ENCODE measurements at places on chromosomes 2 and 18. TPM values are rescaled to one million over a fixed set of nuclear protein-coding genes. Genes with fewer than 3 reads are reported as not detected.

- peaks cover 28% of the 10 kb centered on the region for H3K4me1 ChIP-seq
- H3K4me3 ChIP-seq, result no peak overlapping the region
- peaks cover 35% of the 10 kb centered on the region for H3K27me3 ChIP-seq
Measured at GRCh38 chr18:8707556-8708300, 2.4 kb downstream of the MTCL1 start.

Gene OBSL1
- 0.31 TPM for total RNA-seq

DNA sequence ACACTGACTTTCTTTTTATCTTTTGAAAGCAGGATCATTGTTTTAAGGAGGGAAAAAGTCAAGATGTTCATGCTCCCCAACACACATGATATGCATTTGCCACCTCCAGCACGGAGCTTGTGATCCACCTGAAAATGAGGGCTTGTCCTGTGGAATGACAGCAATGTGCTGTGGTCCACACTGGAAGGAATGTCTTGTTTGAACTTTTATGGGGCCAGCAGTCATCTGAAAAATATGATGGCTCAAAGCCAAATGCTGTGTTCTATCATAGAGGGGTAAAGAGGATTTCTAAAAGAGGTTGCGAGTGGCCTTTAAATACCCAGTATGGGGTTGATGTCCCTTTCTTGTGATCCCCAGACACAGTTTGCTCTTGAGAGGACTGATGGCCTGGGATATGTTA, 226.5 kb upstream of the SPRED2 start:
- H3K27ac ChIP-seq, result no peak overlapping the region
- no peak overlapping the region for H3K4me3 ChIP-seq
- H3K27me3 ChIP-seq, result no peaks in the 10 kb centered on the region
- no peak for DNase-seq
- no peaks in the 10 kb centered on the region for H3K36me3 ChIP-seq
- H3K4me1 ChIP-seq, result no peaks in the 10 kb centered on the region

DNA sequence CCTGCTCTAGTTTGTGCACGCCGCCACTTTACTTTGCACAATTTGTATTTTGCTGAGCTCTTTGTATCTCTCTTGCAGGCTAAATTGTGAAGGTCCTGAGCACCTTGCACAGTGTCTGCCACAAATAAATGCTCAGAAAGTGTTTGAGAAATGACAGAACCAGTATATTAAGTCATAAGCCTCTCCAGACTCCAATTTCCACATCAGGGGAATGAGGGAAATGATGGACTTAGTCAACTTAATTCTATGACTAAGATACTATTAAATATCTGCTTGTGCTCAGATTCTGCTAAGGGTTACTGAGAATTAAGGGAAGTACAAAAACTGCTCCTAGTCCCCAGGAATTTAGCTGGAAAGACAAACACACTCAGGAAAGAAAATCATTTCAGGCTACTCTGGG, 239.1 kb upstream of the SLC14A2 start:
- no peaks in the 10 kb centered on the region for H3K27me3 ChIP-seq
- H3K36me3 ChIP-seq, result no peaks in the 10 kb centered on the region
- H3K4me1 ChIP-seq, result no peaks in the 10 kb centered on the region
- no peak overlapping the region for H3K27ac ChIP-seq
- H3K4me3 ChIP-seq, result no peak overlapping the region
- no peak for DNase-seq

- no peak for DNase-seq
- H3K4me1 ChIP-seq, result no peaks in the 10 kb centered on the region
- no peak overlapping the region for H3K27ac ChIP-seq
- no peaks in the 10 kb centered on the region for H3K27me3 ChIP-seq
Measured at GRCh38 chr2:54755641-54756326, 32.3 kb downstream of the EML6 start.

- H3K27ac ChIP-seq, result no peak overlapping the region
- H3K36me3 ChIP-seq, result no peaks in the 10 kb centered on the region
- H3K27me3 ChIP-seq, result peaks cover 3% of the 10 kb centered on the region
- H3K4me1 ChIP-seq, result peaks cover 7% of the 10 kb centered on the region
- DNase-seq, result no peak
Measured at GRCh38 chr2:37412231-37412630, 67.8 kb downstream of the QPCT start.

Gene LHCGR
- total RNA-seq, result not detected

Gene SH3BP4
- 0.52 TPM for total RNA-seq

Gene HJURP
- total RNA-seq, result 0.25 TPM

- no peaks in the 10 kb centered on the region for H3K4me1 ChIP-seq
- H3K27me3 ChIP-seq, result no peaks in the 10 kb centered on the region
- H3K4me3 ChIP-seq, result no peak overlapping the region
Measured at GRCh38 chr18:31954349-31954748, 11.4 kb upstream of the TRAPPC8 start.

DNA sequence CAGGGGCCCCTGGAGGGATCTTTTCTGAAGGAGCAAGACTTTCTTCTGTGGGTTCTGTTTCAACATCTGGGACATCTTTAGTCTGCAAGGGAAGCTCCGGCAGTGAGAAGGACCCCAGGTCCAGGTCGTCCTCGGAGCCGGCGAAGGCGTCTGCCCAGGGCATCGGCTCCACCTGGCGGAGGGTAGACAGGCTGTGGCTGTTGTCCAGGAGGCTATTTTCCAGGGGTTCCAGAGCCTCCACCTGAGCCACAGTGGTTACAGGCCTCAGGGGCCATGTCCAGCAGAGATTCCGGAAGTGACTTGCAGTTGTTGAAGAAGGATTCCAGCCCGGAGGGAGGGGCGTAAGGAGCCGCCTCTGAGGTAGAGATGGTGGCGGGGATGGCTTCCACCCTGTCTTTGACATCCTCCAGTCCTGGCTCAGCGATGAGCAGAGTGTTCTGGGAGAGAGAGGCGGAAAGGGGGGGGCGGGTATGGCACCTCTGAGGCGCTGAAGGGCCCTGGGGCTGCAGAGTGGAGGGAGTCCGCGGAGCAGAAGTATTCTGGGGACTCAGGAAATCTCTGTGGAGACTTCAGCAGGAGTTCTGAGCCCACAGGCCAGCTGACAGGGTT, 891.3 kb upstream of the LRRTM1 start:
- H3K36me3 ChIP-seq, result no peaks in the 10 kb centered on the region
- no peaks in the 10 kb centered on the region for H3K27me3 ChIP-seq
- no peak for DNase-seq
- H3K27ac ChIP-seq, result no peak overlapping the region
- no peaks in the 10 kb centered on the region for H3K4me1 ChIP-seq

Gene VAMP5
- total RNA-seq, result 17.2 TPM

Gene LYG1
- 0.71 TPM for total RNA-seq

DNA sequence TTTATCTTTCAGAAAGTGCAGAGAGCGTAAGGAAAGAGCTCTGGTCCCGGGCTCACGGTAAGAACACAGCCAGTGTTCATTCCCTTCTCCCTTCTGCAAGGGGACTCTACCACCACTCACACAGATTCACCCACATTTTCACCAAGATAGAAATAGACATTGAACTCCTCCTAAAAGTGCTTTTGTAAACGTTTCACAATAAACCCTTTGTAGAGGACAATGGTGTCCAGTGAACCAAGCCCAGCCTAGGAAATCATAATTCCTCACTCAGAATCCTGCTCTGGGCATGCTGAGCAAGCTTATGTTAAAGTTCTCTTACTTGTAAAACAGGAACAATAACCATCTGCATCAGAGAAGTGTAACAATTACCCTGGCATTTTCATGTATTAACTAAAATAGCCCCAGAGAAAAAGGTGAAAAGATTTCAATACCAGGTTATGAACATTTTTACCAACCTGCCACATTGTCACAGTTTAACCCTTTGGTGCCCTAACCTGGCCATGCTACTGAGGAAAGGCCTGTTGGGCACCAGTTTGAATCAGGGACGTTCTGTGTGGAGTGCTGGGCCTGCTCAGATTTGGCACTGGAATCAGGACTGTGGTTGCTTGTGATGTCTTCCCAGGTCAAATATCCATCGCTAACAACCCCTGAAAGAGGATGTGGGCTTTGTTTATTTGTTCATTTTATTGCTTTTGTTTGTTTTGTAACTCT, 22.5 kb upstream of the NDUFV2 start:
- H3K4me3 ChIP-seq, result no peak overlapping the region
- DNase-seq, result no peak
- peaks cover 23% of the 10 kb centered on the region for H3K4me1 ChIP-seq
- H3K27me3 ChIP-seq, result no peaks in the 10 kb centered on the region
- no peak overlapping the region for H3K27ac ChIP-seq
- H3K36me3 ChIP-seq, result no peaks in the 10 kb centered on the region

DNA sequence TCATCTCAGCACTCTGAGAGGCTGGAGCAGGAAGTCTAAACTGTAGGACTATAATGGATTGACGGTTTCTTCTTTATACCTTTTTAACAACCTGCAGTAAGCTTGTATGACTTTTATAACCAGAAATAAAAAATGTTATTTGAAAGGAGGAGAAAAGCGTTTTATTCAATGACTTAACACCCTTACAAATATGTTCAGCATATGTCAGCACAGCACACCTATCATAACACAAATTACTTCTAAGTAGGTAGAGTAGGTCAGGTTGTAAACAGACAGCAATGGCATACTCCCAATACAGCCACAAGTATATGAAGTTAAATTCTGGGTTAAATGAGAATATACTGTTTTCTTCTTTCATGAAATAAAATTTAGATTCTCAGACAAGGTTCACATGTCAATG, 16.1 kb downstream of the RAB1A start:
- H3K27me3 ChIP-seq, result no peaks in the 10 kb centered on the region
- peaks cover 26% of the 10 kb centered on the region for H3K4me1 ChIP-seq
- H3K4me3 ChIP-seq, result no peak overlapping the region
- H3K36me3 ChIP-seq, result peaks cover 8% of the 10 kb centered on the region

GRCh38 chr2:13986119-13986720, 646.3 kb upstream of the LRATD1 start:
- H3K4me1 ChIP-seq, result no peaks in the 10 kb centered on the region
- H3K27me3 ChIP-seq, result no peaks in the 10 kb centered on the region

Gene REG3G
- total RNA-seq, result not detected

DNA sequence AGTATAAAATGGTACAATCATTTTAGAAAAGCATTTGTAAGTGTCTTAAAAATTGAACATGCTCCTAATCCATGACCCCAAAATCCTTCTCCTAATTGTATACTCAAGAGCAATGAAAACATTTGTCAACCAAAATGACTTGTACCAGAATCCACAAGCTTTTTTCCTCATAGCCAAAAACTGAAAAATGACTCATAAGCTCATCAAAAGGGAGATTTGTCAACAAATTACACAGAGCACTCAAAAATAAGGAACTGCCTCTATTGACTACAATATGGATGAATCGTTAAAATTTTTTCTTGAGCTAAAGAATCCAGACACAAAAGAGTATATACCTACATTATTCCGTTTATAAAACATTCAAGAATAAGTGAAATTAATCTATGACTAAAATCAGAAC, 544.8 kb downstream of the ARHGAP15 start:
- H3K27me3 ChIP-seq, result no peaks in the 10 kb centered on the region
- no peak overlapping the region for H3K27ac ChIP-seq
- H3K36me3 ChIP-seq, result peaks cover 16% of the 10 kb centered on the region
- no peak for DNase-seq
- H3K4me3 ChIP-seq, result no peak overlapping the region
- no peaks in the 10 kb centered on the region for H3K4me1 ChIP-seq

Gene CTAGE1
- total RNA-seq, result not detected

- no peaks in the 10 kb centered on the region for H3K36me3 ChIP-seq
- no peak for DNase-seq
- H3K27ac ChIP-seq, result no peak overlapping the region
- peaks cover 15% of the 10 kb centered on the region for H3K27me3 ChIP-seq
- no peak overlapping the region for H3K4me3 ChIP-seq
Measured at GRCh38 chr2:222272446-222273015, 26.3 kb downstream of the PAX3 start.

DNA sequence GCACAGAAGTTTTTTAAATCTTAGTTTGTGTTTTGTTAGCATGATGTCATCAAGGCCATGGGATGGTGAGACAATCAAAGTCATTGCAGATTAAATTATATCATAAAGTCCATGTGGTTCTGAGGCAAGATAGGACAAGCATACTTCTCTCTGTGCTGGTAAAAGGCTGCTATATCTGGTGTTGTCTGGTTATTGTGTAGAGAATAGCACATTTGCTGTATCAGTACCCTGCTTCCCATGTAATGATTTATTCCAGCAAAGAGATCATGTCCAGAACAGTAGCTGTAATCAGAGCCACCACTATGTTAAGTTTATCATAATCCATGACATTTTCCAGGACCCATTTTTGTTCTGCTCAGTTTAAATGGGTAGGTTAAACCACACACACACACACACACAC, 123.0 kb downstream of the TTC27 start:
- H3K27ac ChIP-seq, result no peak overlapping the region
- H3K4me1 ChIP-seq, result no peaks in the 10 kb centered on the region
- peaks cover 16% of the 10 kb centered on the region for H3K36me3 ChIP-seq
- no peak overlapping the region for H3K4me3 ChIP-seq

- no peaks in the 10 kb centered on the region for H3K36me3 ChIP-seq
- no peak overlapping the region for H3K27ac ChIP-seq
- H3K4me1 ChIP-seq, result no peaks in the 10 kb centered on the region
- DNase-seq, result no peak
- H3K4me3 ChIP-seq, result no peak overlapping the region
Measured at GRCh38 chr18:13324880-13325279, 106.3 kb downstream of the LDLRAD4 start.

Gene LPIN2
- total RNA-seq, result 49.0 TPM

- no peak overlapping the region for H3K4me3 ChIP-seq
- peaks cover 5% of the 10 kb centered on the region for H3K4me1 ChIP-seq
- DNase-seq, result peak; percentile 75
- H3K36me3 ChIP-seq, result no peaks in the 10 kb centered on the region
- no peaks in the 10 kb centered on the region for H3K27me3 ChIP-seq
- no peak overlapping the region for H3K27ac ChIP-seq
Measured at GRCh38 chr2:112048887-112049286, 6.2 kb upstream of the TMEM87B start.

Gene WDR33
- 61.5 TPM for total RNA-seq

GRCh38 chr18:67432806-67433205, 83.7 kb downstream of the DSEL start:
- no peaks in the 10 kb centered on the region for H3K36me3 ChIP-seq
- no peaks in the 10 kb centered on the region for H3K27me3 ChIP-seq
- no peak for DNase-seq
- H3K4me1 ChIP-seq, result no peaks in the 10 kb centered on the region

- no peak for DNase-seq
- no peak overlapping the region for H3K4me3 ChIP-seq
- H3K27me3 ChIP-seq, result no peaks in the 10 kb centered on the region
- no peaks in the 10 kb centered on the region for H3K36me3 ChIP-seq
Measured at GRCh38 chr18:4888251-4889040, 308.6 kb downstream of the AKAIN1 start.

Gene SLC66A2
- total RNA-seq, result 44.8 TPM
